ENCODE measurements at places on chromosomes 12 and 14.

DNA sequence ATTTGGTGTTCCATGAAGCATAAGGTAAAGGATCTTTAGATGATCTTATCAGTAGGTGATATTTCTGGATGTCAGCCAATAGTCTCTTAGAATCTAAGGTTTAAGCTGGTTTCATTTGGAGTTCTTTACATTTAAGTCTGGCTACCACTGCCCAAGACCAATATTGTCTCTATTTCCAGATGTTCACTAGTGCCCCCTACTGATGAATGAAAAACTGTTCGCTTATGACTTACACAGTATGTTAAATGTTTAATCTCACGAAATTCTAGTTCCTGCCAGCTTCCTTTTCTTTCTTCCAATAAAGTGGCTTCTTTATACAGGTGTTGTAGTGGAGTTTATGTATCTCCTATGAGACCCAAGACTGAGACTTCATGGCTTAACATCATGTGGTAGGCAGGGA lies 31.8 kb upstream of the MIS18BP1 start:
- DNase-seq: no peak

DNA sequence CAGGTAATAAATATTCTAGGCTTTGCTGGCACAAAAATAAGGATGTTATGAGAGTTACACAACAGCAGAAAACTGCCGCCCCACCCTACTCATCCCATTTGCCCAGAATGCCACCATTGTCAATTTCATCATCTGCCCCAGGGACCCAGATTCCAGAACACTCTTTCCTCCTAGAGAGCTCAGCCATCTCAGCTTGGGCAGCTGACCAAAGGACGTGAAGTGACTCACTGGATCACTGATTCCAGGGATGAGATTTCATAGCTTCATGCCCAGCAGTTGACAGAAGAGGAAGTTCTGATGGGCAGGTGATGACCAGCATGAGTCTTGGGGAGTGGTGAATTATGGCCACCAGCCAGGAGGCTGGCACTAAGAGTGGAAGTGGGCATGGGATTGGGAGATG lies 450.3 kb downstream of the RMST start:
- DNase-seq: no peak

DNA sequence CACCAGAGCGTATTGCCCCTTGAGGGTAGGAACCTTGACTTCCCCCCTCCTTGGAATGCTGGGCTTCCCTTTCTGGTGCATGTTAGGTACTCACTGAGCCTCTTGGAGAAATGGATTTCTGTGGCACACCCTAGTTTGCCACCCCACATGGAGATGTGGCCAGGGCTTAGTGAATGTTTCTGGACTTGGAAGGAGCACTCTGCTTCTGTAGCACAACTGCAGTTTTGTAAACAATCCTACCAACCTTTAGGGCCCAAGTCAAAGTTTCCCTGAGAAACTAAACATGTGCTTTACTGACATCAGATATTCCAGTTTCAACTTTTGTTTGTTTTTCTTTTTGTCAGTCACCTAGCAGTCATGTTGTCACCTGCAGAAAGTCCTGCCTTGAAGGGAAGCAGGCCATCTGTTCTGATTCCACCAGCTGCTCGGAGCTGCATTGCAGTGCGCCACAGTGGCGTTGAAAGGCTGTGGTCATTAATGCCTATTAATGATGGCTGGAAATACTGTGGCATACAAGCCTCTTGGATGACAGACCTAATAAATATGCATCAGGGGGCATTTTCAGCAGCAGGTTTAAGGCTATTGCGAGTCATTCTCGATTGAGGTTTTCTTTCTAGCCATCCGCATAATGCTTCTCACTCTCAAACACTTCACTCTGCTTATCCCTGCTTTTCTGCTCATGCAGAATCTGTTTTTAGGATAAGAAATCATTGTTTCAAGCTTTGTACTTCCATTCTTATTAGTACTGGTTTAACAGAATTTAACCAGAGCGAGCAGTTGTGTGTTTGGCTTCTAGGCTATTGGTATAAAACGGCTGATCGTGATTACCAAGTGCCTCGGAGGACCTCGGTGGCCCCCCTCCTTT lies 7.8 kb downstream of the PELI2 start:
- DNase-seq: no peak

GRCh38 chr12:101670007-101670671 lies 27.3 kb upstream of the CHPT1 start:
- DNase-seq: peak; percentile 22

GRCh38 chr12:51973560-51973959 lies 22.1 kb downstream of the ACVR1B start:
- no peak for DNase-seq

DNA sequence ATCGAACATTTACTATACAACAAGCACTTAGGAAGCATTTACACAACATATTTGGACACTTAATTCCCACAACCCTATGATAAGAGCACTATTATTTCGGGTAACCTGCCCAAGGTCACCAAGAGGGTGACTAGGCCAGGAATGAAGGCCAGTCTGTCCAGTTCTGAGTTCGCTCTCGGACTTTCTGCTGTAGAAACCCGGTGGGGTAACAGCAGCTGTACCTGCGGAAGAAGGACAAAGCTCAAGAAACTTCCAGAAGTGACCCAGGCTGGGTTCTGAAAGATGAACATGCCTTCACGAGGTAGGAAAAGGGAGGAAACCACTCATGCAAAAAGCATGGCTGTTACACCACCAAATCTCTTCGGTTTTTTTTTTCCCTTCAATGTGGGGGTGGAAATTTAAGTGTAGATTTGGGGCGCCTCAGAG lies 10.8 kb downstream of the PLA2G1B start:
- DNase-seq: no peak

- no peak for DNase-seq
Measured at GRCh38 chr12:12181511-12181910, 85.3 kb downstream of the LRP6 start.

DNA sequence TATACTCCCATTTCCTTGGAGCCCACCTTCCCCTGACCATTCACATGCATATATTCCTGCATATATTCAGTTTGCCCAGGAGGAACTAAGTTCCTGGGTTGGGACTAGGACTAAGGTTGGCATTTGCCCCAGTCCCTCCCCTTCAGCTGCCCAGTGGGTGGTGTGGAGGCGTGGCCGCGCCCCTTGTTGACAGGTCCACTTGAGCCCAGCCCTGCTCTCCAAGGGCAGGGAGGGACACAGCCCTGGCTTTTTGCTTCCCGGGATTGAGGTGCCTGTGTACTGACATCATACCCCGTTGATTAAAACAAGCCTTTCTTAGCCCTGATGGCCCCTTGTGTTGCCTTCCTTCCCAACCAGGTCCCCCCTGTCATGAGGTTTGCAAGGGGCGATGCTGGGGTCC lies 7.3 kb downstream of the ERBB3 start:
- no peak for DNase-seq

GRCh38 chr12:26233631-26234030 lies 38.3 kb downstream of the SSPN start:
- no peak for DNase-seq

- no peak for DNase-seq
Measured at GRCh38 chr12:68853396-68854077, 45.6 kb downstream of the MDM2 start.

GRCh38 chr14:99333841-99334635 lies 62.0 kb upstream of the BCL11B start:
- no peak for DNase-seq

- no peak for DNase-seq
Measured at GRCh38 chr12:124402248-124403066, 107.6 kb downstream of the RFLNA start.

- DNase-seq: no peak
Measured at GRCh38 chr14:33859306-33859705, 91.6 kb downstream of the EGLN3 start.

- DNase-seq: no peak
Measured at GRCh38 chr12:3409662-3410061, 81.3 kb upstream of the PRMT8 start.

DNA sequence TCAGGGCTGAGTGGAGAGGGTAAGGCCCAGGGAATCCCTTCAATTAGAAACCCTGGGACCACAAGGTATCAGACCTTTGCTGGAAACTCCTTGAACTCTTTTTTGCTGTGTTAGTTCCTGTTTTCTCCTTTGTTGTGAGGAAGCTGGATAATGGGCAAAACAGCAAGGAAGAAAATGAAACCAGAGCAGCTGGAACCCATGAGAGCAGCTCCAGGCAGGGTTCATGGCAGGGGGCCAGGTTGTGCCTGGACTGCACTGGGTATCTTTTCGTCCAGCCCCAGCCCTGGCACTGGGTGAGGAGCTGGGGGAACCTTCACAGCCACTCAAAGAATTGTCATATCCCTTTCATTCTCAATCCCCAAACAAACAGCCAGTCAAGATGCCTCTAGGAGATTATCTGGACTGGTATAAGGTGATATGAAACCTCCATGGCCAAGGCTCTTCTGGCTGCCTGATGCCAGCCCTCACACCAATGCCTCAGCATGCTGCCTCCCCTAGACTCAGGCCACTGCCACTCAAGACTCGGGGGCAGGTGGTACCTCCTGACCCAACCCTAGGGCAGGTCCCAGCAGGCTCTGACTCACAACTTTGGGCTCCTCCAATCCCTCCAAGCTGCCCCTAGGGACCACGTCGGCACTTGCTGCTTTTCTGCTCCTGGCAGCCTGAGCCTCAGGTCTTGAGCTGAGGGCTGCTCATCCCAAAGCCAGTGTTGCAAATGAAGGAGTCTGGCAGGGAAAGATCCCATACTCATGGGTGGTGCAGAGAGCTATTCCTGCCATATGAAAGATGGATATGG lies 16.5 kb downstream of the FAM186B start:
- DNase-seq: no peak

- DNase-seq: peak; percentile 1
Measured at GRCh38 chr14:105999361-106000028, 473.1 kb downstream of the TMEM121 start.

DNA sequence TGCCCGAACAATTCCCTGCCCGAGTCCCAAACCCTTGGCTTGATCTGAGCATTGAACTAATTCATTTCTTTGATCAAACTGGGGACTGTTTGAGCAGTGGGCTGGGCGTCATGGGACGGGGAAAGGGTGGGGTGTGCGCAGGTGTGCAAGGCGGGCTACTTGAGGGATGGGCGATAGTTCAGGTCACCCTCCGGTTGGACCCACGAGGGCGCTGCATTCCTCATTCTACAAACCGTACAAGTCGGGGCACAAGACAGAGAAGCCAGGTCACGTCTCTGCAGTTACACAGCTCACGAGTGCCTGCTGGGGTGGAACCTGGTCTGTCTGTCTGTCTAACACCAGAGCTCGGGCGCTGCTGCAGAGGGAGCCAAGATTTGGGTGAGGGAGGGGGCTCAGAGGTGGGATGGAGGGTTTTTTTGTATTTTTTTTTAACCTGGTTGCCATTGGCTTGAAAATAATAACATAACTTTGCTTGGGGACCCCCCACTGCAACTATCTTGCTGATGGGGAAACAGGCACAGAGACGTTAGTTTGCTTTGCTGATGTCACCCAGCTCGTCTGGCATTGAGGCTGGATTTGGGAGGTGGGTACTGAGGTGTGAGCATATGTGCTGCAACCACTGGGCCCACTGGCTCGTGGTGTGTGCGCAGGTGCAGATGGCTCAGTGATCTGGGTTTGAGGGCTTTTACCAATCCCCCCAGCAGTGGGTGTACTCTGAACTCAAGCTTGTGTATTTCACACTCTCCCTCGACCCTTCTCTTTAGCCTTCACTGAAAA lies 7.6 kb upstream of the RTL1 start:
- no peak for DNase-seq

GRCh38 chr12:16449459-16449858 lies 102.0 kb downstream of the MGST1 start:
- DNase-seq: no peak

GRCh38 chr14:94405486-94405885 lies 17.1 kb upstream of the SERPINA1 start:
- DNase-seq: no peak

- no peak for DNase-seq
Measured at GRCh38 chr12:27290501-27291168, 42.0 kb upstream of the BMAL2 start.

- DNase-seq: peak; percentile 50
Measured at GRCh38 chr12:131452444-131452860, 258.4 kb upstream of the SFSWAP start.

- no peak for DNase-seq
Measured at GRCh38 chr14:29941401-29941800, 13.8 kb upstream of the PRKD1 start.

DNA sequence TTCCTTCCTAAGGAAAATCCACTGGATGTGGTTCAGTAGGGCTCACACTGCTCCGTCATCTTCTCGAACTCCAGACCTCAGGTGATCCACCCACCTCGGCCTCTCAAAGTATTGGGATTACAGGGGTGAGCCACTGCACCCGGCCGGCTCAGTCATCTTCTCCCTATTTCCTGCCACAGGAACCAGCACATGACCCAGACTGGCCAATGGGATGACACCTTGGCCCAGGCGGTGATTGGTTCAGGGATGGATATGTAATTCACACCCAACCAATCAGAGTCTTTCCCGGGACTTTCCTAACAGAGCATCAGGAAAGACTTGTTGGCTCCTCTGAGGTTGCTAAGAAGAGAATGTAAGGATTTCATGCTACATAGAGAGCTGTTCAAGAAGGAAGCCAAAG lies 19.2 kb upstream of the C12orf76 start:
- DNase-seq: no peak

DNA sequence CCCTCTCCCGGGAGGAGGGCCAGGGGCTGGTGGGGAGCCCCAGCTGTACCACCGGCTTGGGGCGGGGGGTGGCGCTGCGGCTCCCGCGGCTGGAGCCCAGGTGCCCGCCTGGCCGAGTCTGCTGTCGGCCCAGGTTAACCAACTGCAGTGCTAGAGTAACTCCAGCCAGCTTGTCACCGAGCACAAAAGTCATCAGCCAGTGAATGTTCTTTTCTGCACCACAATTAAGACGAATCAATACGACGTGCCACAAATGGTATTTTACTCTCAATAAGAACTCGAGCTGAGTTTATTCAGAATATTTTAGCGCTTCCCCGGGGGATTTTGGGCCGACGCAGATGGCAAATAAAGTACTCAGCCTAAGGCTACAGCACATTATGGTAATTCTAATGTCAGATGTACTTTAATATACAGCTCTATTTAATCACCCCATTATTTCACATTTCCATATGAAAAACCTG lies 83.2 kb downstream of the BCL11B start:
- DNase-seq: no peak

- DNase-seq: no peak
Measured at GRCh38 chr14:55332654-55333570, 61.7 kb downstream of the FBXO34 start.

- DNase-seq: no peak
Measured at GRCh38 chr12:26828280-26829073, 4.5 kb downstream of the ITPR2 start.

DNA sequence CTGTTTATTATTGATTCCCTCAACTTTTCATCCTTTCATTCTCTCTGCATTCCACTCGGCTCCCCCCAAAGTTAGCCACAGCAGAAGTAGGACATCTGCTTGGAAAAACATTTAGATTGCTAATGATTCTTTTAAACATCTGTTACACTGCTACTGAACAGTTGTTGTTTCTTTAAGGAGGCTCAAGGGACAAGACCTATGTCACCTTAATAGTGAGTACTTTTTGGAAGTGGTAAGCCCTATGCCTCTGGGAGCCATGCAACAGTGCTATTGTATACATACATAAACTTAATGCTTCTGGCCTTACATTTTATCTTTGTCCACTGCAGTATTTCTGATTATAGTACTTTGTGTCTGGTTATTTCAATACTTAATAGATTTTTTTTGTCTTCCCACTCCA lies 628.2 kb upstream of the FOXG1 start:
- no peak for DNase-seq

GRCh38 chr12:76010732-76011458 lies 20.7 kb downstream of the PHLDA1 start:
- no peak for DNase-seq
